Astrocyte of the spinal cord (primary cell): ENCODE measurements at places on chromosomes 13 and 19.

- peak; percentile 98 for DNase-seq
Measured at GRCh38 chr19:9075064-9075949, 11.6 kb upstream of the OR1M1 start.

GRCh38 chr13:110103534-110103933 is 203.4 kb downstream of the COL4A1 start:
- no peak for DNase-seq

DNA sequence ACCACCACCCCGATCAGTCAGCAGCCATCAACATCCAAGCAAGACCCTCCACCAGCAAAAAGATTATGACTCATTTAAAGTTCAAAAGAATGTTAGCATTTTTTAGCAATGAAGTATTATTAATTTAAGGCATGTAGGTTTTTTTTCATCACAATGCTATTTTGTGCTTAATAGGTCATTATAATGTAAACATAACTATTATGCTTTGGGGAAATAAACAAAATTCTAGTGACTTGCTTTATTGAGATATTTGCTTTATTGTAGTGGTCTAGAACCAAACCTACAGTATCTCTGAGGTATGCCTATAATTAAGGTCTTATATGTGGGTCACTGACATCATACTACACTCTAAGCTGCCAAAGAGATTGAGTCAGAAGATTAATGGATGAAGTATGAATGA is 20.0 kb downstream of the KLF12 start:
- peak; percentile 58 for DNase-seq

DNA sequence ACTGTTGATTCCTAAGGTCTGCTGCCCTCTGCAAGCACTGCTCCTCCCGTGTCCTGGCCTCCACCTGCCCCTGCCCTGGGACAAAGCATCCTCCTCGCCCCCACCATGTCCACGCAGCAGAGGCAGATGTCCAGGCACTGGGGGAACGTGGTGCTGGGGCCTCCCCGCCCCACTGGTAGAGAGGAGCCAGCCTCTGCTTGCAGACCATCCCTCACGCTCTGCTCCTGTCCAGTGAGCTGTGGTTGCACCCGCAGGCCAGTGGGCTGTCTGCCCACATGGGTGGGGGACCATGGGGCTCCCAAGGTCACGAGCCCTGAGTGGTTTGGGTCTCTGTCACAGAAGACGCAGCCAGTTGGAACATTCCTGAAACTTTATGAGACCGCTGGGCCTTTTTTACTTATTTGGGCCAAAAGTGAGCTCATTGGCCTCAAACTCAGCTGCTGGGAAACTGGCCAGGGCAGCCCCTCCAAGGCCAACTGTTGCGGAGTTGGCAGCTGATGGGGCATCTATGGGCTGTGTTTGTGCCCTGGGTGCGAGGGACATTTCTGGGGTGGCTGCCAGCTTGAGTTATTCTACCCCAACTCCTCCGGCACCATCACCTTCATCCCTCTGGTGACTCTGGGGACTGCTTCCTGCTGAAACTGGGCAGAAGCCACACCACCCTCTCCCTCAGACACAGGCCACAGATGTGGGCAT is 64.8 kb upstream of the F7 start:
- DNase-seq: no peak

- DNase-seq: no peak
Measured at GRCh38 chr19:42555801-42556200, 27.5 kb upstream of the CEACAM1 start.

- peak; percentile 4 for DNase-seq
Measured at GRCh38 chr19:40165362-40165937, 25.8 kb upstream of the MAP3K10 start.

DNA sequence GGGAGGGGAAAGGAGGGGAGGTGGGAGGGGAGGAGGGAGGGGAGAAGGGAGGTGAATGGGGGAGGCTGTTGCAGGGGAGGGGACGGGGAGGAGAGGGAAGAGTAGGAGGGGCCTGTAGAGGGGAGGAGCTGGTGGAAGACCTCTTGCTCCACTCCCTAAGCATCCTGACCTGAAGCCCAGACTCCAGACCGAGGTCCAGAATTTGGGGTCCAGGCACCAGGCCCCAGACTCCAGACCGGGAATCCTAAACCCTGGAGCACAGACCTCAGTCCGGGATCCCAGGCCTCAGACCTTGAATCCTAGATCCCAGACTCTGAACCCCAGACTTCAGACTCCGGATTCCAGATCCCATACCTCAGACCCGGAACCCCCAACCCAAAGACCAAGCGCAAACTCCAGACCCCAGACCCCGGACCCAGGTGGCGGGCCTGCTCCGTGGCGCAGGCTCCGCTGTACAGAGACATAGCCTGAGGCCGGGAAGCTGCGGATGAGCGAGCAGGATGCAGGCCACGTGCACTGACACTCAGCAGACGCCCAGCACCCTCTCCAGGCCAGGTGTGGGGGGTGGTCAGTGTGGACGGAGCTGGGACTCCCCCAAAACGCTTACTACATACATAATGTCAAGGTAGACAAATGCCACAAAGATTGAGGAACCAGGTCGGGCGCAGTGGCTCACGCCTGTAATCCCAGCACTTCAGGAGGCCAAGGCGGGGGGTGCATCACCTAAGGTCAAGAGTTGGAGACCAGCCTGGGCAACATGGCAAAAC is 710 bp upstream of the BTBD2 start:
- DNase-seq: peak; percentile 80

GRCh38 chr19:8722032-8722431 is 598 bp downstream of the OR2Z1 start:
- no peak for DNase-seq

- DNase-seq: no peak
Measured at GRCh38 chr13:28049880-28050875, 50.2 kb downstream of the FLT3 start.

- DNase-seq: no peak
Measured at GRCh38 chr13:78659450-78659730, 435 bp upstream of the OBI1 start.

DNA sequence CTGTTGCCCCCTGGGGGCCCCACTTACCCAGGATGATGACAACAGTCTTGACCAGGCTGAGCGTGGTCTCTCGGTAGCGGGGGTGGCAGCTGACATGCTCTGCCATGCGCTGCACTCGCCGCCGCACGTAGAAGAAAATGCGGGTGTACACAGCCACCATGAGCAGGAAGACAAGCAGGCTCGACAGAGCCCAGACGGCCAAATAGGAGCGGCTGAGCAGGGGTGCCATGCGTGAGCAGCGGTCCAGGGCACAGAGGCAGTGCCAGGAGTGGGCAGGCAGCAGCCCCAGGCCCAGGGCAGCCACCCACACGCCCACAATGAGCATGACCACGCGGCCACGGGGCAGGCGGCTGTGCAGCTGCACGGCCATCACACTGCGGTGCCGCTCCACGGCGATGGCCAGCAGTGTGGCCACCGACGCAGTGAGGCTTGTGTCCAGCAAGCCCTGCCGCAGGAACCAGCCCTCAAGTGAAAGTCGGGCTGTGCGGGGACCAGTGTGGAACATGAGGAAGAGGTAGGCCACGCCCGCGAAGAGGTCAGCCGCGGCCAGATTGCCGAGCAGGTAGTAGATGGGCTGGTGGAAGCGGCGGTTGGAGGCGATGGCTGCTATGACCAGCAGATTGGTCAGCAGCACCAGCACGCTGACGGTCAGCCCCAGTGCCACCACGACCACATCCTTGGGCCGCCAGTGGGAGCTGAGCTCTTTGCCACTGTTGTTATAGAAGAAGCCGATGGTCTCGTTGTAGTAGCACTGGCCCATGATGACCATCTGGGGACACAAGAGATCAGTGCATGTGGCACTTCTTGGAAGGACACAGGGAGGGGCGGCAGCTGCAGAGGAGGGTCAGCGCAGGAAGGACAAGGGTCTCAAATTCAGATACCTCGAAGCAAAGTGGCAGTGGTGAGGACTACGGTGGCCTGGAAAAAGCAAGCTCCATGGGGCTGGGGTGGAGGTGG is 1.2 kb downstream of the LPAR2 start:
- no peak for DNase-seq

DNA sequence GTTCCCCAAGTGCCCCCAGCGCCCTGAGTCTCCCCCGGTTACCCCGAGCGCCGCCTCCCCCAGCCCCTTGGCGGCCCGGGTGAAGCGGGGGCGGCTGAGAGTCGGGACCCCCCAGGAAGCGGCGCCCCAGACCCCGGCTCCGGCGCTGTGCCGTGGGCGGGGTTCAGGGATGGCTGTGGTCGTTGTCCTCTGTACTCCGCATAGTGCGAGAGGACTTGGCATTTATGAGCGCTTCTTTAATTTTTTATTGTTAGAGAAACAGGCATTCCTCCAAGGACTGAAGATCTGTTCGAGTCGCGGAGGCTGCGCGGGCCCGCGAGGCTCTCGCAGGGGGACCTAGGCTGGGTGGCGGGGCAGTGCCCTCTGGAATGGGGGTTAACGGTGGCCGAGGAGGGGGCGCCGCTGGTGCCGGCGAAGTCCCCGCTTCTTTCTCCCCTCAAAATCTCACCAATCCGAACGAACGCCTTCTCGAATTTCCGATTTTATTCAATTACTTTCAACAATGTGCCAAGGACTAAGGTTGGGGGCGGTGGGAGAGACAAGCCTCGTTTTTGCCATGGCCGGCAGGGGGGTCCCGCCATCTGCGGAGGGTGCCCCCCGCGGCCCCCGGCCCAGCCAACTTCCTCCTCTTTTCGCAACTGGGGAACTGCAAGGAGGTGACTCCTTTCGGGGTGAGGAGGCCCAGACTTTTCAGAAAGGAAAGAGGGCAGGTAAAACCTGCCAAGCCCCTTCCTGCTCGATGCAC is 596 bp upstream of the GJB2 start:
- DNase-seq: no peak

DNA sequence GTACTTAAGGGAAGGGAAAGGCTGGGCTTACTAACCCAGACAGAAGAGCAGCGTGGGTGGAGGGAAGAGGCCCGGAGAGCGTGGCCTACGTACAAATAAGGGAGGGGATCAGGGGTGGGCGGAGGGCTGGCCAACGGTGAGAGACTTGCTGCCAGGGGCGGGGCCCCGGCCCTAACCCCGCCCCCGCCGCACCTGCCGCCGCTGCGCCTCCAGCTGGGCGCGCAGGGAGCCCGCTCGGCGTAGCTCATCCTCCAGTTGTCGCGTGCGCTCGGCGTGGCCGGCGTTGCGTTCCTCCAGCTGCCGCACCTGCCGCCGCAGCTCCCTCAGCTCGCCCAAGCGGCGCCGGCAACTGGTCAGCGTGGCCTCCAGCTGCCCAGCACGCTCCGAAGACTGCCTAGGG is 5.7 kb downstream of the HOOK2 start:
- DNase-seq: no peak

GRCh38 chr13:44403461-44404056 is 29.9 kb downstream of the SERP2 start:
- no peak for DNase-seq

- DNase-seq: no peak
Measured at GRCh38 chr13:73622381-73622780, 511.8 kb downstream of the KLF12 start.

- DNase-seq: no peak
Measured at GRCh38 chr19:28793391-28794168, 419.4 kb downstream of the UQCRFS1 start.

GRCh38 chr19:10105509-10106099 is 558 bp upstream of the PPAN start:
- no peak for DNase-seq

DNA sequence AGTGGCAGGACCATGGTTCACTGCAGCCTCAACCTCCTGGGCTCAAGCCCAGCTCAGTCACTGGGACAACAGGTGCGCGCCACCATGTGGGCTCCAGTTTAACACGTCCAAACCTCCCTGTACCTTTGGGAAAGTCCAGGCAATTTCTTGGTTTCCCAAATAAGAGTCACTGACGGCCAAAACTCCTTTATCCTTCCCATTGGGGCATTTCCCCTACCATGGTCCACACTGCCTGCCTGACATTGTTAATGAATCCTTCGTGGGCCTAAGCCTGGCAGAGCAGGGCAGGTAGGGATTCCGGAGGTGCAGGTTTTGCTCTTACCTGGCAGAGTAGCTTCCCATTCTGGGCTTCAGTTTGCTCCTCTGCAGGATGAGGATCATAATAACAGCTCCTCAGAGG is 66.2 kb upstream of the TM9SF2 start:
- no peak for DNase-seq

DNA sequence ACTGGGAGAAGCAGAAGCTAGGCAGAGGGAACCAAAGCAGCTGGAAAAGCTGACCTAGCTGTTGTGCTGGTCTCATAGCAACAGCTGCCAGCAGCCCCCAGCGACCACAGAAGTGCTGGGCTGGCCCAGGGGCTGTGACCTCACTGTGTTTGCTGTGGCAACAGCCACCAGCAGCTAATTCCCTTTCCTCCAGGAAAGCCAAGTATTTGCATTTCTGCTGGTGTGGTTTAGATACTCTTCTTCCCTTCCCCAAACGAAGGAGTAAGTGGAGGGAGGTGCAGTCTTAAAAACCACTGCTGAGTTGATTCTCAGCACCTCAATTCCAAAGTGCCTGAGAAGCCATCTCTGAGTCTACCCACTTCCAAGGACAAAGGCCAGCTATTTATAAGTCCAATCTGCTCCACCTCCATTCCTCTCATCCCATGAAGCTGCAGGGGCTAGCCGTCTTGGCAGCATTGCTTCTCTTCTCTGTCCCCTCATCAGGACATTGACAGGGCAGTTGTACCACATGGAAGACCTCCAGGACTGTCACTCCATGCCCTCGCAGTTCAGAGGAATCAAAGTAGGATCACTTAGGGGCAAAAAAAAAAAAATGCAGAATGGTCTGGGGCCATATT is 11.5 kb upstream of the CCDC97 start:
- peak; percentile 92 for DNase-seq

DNA sequence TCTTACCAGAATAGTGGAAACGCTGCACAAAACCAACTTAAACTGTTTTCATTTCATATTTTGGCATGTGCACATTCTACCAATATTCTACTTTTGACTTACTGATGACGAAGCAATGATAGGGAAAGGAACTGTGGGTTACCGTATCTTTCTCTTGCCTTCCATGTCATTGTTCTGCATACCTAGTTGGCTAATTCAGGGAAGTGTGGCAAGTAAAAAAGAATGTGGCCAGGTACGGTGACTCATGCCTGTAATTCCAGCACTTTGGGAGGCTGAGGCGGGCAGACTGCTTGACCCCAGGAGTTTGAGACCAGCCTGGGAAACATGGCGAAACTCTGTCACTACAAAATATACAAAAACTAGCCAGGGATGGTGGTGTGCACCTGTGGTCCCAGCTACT is 108.2 kb downstream of the SIPA1L3 start:
- DNase-seq: no peak

- DNase-seq: no peak
Measured at GRCh38 chr13:99377641-99378040, 70.4 kb upstream of the GPR183 start.

DNA sequence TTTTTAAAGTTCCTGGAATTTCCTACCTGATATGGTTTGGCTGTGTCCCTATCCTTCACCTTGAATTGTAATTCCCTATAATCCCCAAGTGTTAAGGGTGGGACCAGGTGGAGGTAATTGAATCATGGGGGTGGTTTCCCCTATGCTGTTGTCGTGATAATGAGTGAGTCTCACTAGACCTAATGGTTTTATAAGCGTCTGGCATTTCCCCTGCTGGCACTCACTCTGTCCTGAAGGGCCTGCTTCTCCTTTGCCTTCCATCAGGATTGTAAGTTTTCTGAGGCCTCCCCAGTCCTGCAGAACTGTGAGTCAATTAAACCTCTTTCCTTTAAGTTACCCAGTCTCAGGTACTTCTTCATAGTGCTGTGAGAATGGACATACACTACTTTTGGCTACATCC is 298.7 kb downstream of the HS6ST3 start:
- no peak for DNase-seq

GRCh38 chr13:64470751-64471150 is 2759.4 kb downstream of the PCDH9 start:
- no peak for DNase-seq

GRCh38 chr13:23724196-23724970 is 154.2 kb downstream of the TNFRSF19 start:
- DNase-seq: no peak

- peak; percentile 78 for DNase-seq
Measured at GRCh38 chr13:29465741-29466293, 129.7 kb downstream of the SLC7A1 start.
